ENCODE measurements at places on chromosomes 2 and 18.

GRCh38 chr18:45007531-45007930, 326.8 kb downstream of the SETBP1 start:
- DNase-seq: no peak

DNA sequence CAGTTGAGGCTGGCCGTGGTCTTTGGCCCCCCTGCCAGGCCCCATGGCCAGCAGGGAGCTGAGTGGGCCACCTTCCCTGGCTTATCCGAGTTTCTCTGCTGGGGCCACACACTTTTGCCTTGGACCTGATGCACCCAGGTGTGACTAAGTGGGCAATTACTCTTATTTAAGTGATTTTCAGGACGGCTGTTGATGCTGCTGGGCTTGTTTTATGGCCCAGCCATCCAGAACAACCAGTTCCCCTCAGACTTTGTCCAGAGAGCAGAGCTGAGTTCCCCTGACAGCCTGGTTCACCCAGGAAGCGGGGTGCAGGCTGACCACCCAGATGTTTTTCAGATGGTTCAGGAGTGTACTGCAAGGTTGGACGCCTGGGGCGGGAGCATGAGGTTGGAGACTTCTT, 68.8 kb downstream of the GLI2 start:
- no peak for DNase-seq

- DNase-seq: no peak
Measured at GRCh38 chr18:47936952-47937351, 6.5 kb upstream of the SMAD2 start.

DNA sequence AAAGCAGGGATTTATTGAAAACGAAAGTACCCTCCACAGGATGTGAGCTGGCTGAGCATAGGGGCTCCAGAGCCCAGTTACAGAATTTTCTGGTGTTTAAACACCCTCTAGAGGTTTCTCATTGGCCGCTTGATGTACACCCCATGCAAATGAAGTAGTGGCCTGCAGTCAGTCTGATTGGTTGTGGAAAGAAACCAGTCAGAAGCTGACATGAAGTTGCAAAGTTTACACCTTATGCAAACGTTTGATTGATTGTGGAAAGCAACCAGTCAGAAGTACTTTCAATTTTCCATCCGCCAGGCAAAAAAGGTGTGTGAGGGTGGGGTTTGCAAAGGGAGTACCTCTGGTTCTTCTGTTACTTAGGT, 62.3 kb downstream of the VWA3B start:
- DNase-seq: no peak

DNA sequence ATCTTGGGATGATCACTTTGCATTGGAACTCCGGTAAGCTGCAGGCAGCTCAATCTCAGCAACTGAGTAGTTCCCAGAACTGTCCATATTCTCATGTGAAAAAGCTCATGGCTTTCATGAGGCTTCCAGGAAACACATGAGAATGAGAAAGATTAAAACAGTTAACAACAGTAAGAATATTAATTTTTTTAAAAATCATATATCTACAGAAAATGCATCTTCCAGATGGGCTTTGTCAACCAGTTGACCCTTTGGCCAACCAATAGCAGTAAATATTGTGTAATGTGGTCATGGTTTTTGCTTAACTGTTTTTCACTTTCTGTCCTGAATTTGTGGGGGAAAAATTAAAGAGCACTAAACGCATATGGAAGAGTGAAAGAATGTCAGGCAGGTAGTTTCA, 131.2 kb upstream of the CCDC195 start:
- no peak for DNase-seq

DNA sequence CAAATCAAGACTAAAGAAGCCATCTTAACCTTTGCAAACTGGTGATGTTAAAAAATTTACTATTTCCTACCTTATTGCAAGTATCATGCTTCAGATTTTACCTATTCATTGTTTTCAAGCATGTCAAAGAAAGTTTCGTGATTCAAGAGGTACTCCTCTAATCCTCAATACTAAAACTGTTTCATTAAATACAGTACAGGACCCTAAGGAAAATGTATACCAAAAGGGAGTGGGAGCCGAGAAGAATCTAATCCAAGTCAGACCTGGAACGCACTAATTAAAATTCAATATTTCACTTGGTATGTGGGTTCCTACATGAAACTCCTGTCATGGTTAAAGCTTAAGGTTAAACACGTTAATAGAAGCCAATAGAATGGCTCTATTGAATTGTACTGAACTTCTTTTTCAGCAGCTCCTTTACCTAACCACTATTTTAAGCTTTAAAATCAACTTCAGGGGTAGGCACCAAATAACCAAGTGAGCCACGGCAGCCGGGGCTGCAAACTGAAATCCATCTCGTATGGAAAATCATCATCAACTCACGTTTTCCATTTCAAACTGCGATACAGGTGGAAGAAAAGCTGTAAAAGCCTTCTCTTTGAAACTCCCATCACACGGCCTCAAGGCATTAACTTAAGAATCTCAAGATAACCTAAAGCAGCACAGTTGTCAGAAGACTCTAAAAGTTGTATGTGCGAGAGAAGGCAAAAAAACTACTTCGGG, 188.8 kb downstream of the ZEB2 start:
- no peak for DNase-seq

DNA sequence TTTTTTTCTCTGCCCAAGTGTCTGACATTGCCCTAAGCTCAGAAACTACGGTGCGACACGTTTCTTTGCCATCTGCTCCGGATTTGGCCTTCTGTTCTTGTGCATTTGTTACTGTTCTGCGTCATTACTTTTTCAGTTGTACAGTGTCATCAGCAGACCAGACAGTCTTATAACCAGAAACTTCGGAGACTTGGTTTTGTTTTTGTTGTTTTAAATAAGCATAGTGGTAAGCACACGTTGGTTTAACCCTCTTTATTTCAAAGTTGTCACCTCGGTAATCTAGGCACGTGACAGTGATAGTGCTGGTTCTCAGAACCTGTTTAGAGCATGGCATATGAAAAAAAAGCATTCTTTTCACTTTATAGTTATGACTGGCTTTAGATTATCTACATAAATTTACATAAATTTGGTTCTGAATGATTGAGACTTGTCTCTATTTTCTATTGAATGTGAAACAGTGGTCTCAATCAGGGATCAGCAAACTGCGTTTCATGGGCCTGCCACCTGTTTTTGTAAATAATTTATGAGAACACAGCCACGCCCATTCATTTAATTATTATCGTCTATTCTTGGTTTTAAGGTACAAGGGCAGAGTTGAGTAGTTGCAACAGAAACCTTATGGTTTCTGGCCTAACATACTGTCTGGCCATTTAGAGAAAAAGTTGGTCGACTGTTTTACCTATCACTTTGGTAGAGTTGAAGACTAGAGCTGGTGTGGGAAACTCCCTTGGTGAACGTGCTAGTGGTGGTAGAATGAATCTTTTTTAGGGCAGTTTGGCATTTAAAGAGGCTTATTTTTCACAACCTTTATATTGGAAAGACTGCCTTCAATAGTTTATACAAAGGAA, 106.5 kb downstream of the ZNF532 start:
- DNase-seq: no peak

- no peak for DNase-seq
Measured at GRCh38 chr2:179712825-179713224, 148.6 kb downstream of the ZNF385B start.

DNA sequence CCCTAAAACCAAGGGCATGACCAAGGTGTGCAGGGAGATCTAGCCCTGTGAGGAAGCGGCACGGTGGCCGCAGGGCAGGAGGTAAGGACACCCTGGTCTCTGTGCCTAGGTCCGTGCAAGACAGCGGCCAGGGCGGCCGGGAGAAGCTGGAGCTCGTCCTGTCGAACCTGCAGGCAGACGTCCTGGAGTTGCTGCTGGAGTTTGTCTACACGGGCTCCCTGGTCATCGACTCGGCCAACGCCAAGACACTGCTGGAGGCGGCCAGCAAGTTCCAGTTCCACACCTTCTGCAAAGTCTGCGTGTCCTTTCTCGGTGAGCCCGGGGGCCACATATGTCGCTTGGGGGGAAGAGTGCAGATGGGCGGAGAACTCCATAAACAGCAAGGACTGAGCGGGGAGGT, 235.4 kb downstream of the ATAD2B start:
- DNase-seq: no peak

GRCh38 chr2:69936906-69937305, 22.0 kb downstream of the MXD1 start:
- no peak for DNase-seq

- no peak for DNase-seq
Measured at GRCh38 chr18:71784777-71785176, 759.4 kb downstream of the CBLN2 start.

GRCh38 chr2:199341123-199341522, 116.6 kb downstream of the SATB2 start:
- no peak for DNase-seq

DNA sequence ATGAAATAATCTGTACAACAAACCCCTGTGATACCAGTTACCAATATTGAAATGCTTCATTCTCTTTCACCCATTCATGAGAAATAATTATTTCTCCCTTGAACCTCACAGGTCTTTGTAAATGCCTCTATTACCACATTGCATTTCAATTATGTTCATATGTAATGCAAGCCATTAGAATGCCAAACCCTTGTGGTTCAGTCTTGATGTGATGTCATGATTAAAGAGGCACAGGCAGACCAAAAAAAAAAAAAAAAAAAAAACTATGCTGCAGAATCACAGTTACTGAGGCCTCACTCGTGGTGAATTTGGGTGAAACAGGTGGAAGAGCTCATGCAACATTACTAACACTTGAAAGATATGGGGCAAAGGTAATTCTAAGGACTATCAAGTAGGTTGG, 9.4 kb upstream of the EPG5 start:
- no peak for DNase-seq

- DNase-seq: no peak
Measured at GRCh38 chr18:60549338-60549960, 176.9 kb upstream of the MC4R start.

- peak; percentile 66 for DNase-seq
Measured at GRCh38 chr18:48300463-48300961, 108.7 kb downstream of the ZBTB7C start.

DNA sequence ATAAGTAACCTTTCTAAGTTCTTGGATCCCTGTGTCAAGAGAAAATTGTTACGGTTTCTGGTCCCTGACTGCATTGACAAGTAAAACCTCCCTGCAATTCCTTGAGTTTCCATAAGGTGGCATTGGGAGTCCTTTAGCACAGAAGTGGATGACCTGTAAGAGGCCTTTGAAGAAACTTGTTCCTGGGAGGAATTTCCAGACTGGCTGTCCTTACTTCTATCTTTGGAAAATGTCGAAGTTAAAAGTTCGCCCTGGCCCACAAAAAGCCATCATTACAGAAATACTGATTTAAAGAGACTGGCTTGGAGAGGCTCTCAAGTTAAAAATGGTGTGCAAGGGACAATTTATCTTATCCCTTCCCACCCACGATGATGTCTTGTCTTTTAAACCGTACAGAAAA, 218.4 kb downstream of the CDH20 start:
- DNase-seq: no peak

GRCh38 chr18:62479574-62479973, 43.3 kb upstream of the ZCCHC2 start:
- DNase-seq: no peak

GRCh38 chr2:8260213-8260612, 421.6 kb upstream of the ID2 start:
- no peak for DNase-seq

GRCh38 chr2:11753452-11753885, 7.0 kb downstream of the LPIN1 start:
- DNase-seq: no peak

- no peak for DNase-seq
Measured at GRCh38 chr2:156709091-156709490, 272.9 kb downstream of the GPD2 start.

DNA sequence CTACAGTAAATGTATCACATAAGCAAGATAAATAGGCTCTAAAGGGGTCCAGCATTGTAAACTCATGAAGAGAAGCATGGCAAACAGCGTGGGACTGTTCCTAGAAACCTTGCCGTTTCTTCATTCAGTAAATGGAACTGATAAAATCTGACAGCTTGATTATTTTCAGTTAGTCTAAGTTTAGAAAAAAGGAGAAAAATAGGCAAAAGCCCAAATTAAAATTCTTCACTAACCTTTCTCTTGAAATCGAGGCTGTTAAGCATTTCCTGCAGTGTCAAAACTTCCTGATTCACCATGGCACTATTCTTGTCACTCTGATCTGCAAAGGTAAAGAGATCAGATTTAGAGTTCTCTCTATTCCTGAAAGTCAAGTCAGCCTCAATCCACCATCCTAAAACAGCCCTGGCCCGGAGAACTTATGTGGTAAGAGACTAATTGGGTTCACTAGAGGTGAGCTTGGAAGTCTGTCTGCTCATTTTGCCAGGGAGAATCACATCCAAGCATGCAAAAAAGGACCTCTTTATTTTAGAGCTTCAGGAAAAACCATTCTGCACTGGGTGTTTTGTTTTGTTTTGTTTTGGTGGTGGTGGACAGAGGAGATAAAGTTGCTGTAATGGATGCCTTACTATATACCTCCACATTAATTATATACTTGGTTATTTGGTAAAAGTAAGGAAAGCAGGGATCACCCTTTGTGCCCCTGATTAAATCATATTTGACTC, 52.4 kb upstream of the STAT1 start:
- DNase-seq: no peak

- DNase-seq: no peak
Measured at GRCh38 chr2:176934131-176934530, 278.5 kb upstream of the HNRNPA3 start.

- DNase-seq: no peak
Measured at GRCh38 chr2:188518381-188518780, 226.7 kb downstream of the GULP1 start.

DNA sequence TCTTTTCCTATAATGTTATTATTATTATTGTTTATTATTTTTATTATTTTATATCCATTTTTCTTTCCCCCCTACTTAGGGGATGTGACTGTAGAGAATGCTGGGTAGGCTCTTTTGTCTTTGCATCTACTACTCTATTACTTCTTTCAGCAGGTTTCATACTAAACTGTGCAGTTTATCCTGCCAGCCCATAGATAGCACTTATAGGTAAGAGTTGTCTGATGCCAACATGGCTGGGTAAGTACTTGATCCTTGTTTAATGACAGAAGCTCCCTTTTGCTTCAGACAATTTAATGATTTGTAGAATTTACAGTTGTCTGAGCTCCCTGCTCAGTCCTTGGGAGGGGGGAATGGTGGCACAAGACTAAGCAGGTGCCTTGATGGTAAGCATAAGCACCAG, 262.9 kb upstream of the CDH2 start:
- DNase-seq: no peak
